Foreskin keratinocyte (primary cell): ENCODE measurements at places on chromosomes 6 and 20.
A peak's percentile ranks its signal among the peaks of the same experiment; 100 is the strongest.

DNA sequence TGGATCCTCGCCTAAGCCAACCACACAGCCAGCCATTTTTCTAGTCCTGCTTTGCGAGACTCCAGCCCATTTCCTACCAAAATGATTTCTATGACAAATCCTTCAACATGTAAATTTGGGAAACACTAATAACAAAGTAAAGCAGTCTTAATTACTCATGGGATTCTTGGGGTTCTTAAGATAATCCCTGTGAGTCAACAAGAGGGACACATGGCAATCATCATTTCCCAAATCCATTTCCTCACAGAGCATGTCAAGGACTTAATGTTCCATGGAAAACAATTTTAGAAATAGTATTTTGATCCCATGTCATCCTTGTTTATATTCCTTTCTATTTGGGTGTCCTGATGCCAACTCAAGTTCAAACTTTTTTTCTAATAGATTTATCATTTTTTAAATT, 322.7 kb upstream of the NOX3 start:
- DNase-seq = no peak

- DNase-seq = no peak
Observed at GRCh38 chr20:59006167-59006863, 739 bp downstream of the CTSZ start.

- peak; percentile 74 for DNase-seq
Observed at GRCh38 chr6:125094563-125094962, 59.0 kb upstream of the TPD52L1 start.

- no peak for DNase-seq
Observed at GRCh38 chr6:75344455-75344854, 59.9 kb upstream of the TMEM30A start.

DNA sequence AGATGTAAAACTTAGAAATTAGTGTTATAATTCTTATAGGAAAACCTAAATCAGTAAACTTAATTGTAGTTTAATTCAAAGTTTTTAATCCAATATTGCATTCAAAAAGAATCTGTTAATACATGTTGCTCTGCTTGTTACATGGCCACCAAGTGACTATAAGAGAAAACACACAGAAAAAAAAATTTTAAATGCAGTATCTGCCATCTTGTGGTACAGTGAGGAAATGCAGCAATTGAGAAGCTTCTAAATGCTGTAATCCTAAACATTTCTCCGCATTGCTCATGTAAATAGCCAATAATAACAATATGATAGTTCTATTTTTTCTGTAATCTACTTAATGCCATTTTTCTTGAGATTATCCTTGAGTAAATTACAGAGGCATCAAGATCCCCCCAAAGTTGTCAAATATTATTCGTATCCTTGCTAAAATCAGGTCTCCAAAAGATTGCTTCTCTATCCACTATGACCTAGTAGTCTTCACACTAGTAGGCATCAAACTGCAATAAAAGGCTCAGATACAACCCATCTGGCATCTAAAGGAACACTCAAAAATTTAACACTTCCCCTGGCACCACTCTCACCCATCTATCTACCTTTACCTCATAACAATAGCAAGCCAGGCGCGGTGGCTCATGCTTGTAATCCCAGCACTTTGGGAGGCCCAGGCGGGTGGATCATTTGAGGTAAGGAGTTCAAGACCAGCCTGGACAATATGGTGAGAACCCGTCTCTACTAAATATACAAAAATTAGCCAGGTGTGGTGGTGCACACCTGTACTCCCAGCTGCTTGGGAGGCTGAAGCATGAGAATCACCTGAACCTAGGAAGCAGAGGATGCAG, 34.6 kb downstream of the HDAC2 start:
- peak; percentile 11 for DNase-seq
